Thymus (tissue), 14 donors: ENCODE measurements at places on chromosomes 3 and 15.

DNA sequence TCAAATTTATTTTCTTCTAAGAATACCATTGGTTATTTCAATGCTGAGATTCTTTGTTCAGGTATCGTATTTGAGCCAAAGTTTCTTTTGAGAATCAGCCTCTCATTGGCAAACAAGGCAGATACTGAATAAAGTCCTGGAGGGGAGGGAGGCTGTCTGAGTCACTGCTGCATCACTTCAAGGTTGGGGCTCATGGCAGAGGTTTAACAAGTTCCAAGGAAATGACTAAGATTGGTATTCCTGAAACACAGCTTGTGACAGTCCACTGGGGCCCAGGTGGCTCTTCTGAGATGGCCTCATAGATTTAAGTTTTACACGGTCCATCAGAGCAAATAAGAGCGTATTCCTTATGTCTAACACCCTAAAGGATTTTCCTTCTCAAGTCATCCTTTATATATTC is 213.8 kb upstream of the STAC start:
- DNase-seq = no peak
- no peaks in the 10 kb centered on the region for H3K27me3 ChIP-seq
- no peak overlapping the region for H3K27ac ChIP-seq
- H3K4me3 ChIP-seq = no peak overlapping the region
- no peaks in the 10 kb centered on the region for H3K36me3 ChIP-seq

GRCh38 chr3:43077261-43077660 is 28.6 kb downstream of the POMGNT2 start:
- H3K27ac ChIP-seq = no peak overlapping the region
- peaks cover 21% of the 10 kb centered on the region for H3K36me3 ChIP-seq
- no peak overlapping the region for H3K4me3 ChIP-seq
- no peaks in the 10 kb centered on the region for H3K27me3 ChIP-seq

DNA sequence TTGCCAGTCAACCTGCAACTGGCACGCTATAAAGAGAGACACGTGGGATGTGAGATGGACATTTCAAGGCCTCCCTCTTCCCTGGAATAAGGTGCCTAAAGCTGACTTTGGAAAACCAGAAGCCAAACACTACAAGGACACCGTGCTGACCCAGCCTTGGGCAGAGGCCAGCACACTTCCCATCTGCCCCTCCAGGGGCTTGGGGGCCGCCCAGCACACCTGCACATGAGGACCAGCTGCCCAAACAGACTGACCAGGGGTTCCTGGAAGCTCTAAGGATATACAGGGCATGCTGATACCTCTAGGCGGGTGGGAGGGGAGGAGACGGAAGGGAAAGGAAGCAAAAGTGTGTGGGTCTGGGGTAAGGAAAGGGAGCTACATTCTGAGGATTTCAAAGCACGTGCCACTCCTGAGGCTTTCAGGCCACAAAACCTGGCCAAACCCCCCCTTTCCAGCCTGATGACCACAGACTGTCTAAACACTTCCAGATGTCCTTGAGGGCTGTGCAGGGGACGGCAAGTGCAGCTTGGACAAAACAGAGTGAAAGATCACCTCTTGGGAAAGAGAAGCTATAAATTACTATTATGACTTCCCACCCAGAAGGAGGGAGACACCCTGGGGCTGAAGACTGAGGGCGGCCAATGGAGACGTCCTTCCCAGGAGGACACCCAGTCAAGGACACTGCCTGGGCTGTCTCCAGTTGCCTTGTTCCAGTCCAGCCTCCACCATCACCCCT is 57.9 kb downstream of the ADCY5 start:
- H3K27me3 ChIP-seq = peaks cover 4% of the 10 kb centered on the region
- DNase-seq = no peak
- H3K36me3 ChIP-seq = no peaks in the 10 kb centered on the region
- H3K4me1 ChIP-seq = no peaks in the 10 kb centered on the region
- H3K27ac ChIP-seq = no peak overlapping the region
- no peak overlapping the region for H3K4me3 ChIP-seq

DNA sequence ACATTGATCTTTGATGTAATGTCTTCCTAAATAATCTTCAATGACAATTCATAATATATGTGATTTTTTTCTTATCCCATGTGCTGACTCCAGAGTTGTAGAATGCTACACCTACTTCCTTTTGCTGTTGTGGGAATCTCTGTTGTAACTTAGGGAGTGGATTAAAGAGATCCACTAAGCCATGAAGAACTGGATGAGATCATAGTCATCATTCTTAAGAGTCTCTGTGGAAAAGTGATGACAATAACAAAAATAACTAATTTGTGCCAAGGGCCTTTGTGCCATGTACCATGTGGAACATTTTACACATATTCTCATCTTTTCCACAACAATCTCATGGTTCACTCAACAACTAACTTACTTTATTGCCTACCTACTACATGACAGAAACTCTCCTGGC is 162.9 kb upstream of the PDZRN3 start:
- DNase-seq = no peak
- no peaks in the 10 kb centered on the region for H3K4me1 ChIP-seq
- no peak overlapping the region for H3K27ac ChIP-seq
- no peaks in the 10 kb centered on the region for H3K36me3 ChIP-seq
- H3K4me3 ChIP-seq = no peak overlapping the region
- no peaks in the 10 kb centered on the region for H3K27me3 ChIP-seq

DNA sequence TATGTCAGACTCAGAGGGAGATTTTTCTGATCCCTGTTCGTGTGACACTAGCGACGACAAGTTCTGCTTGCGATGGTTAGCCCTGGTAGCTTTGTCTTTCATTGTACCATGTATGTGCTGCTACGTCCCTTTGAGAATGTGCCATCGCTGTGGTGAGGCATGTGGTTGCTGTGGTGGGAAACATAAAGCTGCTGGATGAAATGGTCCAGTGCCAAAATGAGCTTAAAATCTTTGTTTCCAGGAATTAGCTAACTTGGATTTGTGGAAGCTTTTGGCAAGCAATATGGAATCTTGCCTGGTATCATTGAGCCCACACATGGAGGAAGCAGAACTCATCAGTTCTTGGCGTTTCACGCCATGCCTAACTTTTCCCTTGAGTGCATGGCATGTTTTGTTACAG is 98.8 kb downstream of the SPRED1 start:
- H3K36me3 ChIP-seq = no peaks in the 10 kb centered on the region
- H3K27me3 ChIP-seq = no peaks in the 10 kb centered on the region
- no peaks in the 10 kb centered on the region for H3K4me1 ChIP-seq

GRCh38 chr3:159429702-159430101 is 558.9 kb upstream of the IL12A start:
- no peaks in the 10 kb centered on the region for H3K27me3 ChIP-seq
- no peak for DNase-seq
- no peaks in the 10 kb centered on the region for H3K4me1 ChIP-seq
- H3K36me3 ChIP-seq = no peaks in the 10 kb centered on the region

DNA sequence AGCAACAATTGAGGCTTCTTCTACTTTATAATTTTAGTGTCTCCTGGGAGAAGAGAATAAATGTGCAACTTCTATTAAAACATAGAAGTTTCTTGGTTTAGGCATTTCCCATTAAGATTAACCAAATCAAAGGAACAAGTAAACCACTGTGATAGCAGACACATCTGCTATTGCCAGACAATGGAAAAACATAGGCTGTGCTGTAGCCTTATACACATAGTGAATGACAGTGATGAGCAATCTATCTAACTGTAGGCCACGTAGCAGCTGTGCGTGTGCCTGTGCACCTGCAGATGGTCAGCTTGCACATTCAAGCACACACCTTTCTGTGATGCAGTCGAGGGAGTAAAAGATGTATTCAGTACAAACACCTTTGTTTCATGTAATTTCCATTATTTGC is 32.7 kb downstream of the GNB4 start:
- no peak overlapping the region for H3K27ac ChIP-seq
- H3K4me1 ChIP-seq = no peaks in the 10 kb centered on the region
- no peak for DNase-seq
- no peaks in the 10 kb centered on the region for H3K27me3 ChIP-seq
